ENCODE measurements at places on chromosomes 2 and 18.

DNA sequence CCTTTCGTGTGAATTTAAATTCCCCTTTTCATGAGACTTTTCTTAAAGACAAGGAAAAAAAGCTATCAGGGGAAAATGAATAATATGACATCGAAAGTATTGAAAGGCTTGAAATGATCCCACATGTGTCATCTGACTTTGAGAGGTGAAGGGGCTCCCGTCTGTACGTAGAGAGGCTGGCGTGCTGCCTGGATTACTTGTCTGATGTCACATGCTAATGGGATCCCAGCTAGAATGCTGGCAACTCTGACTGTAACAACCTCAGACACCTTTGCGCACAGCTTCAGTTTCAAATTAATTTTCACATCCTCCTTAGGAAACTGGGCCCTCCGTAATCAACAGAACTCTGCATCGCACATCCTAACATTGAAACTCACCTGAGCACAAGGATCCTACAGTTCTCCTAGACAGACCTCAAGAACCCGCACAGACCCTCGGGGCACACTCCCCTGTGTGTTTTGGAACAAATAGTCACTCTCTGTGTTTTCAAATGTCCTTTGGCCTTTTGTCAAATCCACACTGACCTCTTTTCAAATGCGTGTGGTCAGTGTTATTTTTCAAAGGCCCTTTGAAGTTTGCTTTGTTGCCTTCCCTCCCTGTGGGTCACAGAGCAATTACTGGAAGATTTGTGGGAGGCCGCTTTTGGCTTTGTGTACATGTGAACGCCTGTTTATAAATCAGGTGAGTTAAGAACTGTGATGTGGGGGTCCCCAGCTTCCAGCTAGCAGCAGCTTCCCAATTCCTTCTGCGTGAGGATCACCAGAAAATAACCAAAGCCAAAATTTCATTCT lies 65.9 kb downstream of the IL1R2 start:
- DNase-seq, result peak; percentile 25

GRCh38 chr2:102356381-102356712 lies 751 bp downstream of the IL18R1 start:
- DNase-seq, result no peak

- DNase-seq, result no peak
Observed at GRCh38 chr2:129069875-129070594, 751.4 kb upstream of the HS6ST1 start.

- no peak for DNase-seq
Observed at GRCh38 chr2:233185963-233186362, 65.5 kb upstream of the ATG16L1 start.

DNA sequence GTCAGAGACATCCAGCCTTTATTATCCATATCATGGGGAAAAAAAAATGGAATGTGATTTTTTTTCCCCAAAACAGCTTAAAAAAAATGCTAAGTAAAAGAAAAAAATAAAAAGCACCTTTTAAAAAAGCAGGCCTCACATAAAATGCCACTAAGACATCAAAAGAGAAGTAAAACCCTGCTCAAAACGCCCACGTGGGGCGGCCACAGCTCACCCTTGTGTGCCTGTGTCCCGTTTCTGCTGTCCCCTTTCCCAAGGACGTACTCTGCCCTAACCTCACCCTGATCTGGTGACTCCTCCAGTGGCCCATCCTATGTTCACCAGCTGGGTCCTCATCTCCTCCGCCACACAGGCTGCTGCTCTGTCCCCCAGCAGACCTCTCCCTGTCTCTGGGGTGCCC lies 125.4 kb downstream of the NEDD4L start:
- DNase-seq, result no peak

- no peak for DNase-seq
Observed at GRCh38 chr2:229206548-229206947, 64.5 kb downstream of the PID1 start.

DNA sequence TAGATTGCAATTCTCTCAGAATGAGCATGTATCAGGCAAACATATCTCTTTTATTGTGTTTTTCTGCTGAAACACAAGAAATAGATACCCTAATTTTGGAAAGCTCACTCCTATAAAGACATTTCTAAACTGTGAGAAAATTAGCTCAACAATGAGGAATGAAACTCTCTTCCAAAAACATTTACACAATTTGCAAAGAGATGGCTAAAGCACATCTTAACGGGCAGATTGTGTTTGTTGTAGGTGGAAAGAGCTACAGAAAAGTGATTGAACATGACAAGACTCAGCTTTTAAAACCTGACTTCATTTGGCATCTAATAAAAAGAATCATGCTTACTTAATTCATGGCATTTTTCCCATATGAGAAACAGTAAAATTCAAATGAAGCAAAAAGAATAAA lies 175.0 kb upstream of the SLC39A10 start:
- peak; percentile 57 for DNase-seq

DNA sequence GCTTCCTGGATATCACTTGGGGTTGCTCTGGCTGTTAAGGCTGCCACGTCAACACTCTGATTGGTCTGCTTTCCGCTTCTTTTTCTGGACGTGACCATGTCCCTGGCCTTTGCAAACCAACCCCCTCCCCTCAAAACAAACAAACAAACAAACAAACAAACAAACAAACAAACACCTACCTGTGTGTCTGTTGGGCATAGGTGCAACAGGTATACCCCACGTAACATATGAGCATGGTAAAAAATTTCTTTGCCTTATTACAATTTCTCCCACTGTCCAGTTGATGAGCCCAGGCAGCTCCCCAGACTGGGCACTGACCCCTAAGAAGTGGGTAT lies 80.6 kb downstream of the ADD2 start:
- DNase-seq, result no peak

GRCh38 chr2:196263181-196263747 lies 91.9 kb upstream of the STK17B start:
- peak; percentile 96 for DNase-seq

GRCh38 chr2:46504685-46505471 lies 25.5 kb downstream of the TMEM247 start:
- no peak for DNase-seq

DNA sequence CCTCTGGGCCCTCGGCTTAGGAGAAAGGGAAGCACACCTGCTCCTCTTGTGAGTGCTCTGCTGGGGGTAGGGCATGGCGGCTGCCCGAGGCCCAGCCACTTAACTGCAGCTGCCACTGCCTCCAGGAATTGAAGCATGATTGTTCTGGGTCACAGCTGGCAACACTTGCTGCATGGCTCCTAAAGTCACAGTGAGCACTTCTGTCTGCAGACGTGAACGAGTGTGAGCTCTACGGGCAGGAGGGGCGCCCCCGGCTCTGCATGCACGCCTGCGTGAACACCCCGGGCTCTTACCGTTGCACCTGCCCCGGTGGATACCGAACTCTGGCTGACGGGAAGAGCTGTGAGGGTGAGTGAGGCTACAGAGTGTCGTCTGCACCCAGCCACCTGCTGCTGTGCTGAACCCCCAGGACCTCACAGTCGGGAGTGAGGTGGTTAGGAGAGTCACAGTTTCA lies 44.4 kb downstream of the FBLN7 start:
- DNase-seq, result no peak

- DNase-seq, result peak; percentile 67
Observed at GRCh38 chr2:230687498-230687897, 25.1 kb upstream of the CAB39 start.

- no peak for DNase-seq
Observed at GRCh38 chr2:106886916-106887758, 1.2 kb upstream of the ST6GAL2 start.

DNA sequence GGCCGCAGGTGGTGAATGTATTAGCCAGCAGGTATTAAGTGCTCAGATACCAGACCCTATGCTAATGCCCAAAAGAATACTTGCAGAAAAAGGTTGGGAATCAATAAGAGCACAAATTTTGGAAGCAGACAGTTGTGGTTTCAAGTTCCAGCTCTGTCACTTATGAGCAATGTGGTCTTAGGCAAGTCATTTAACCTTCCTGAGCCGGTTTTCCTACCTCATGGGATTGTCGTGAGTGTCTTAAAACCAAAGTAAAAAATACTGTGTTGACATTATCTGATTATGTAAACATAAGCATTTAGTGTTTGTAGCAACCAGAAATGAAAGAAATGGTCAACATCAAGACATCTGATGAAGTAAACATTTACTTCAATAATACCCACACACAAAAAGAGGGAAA lies 93.0 kb upstream of the CHST9 start:
- no peak for DNase-seq

DNA sequence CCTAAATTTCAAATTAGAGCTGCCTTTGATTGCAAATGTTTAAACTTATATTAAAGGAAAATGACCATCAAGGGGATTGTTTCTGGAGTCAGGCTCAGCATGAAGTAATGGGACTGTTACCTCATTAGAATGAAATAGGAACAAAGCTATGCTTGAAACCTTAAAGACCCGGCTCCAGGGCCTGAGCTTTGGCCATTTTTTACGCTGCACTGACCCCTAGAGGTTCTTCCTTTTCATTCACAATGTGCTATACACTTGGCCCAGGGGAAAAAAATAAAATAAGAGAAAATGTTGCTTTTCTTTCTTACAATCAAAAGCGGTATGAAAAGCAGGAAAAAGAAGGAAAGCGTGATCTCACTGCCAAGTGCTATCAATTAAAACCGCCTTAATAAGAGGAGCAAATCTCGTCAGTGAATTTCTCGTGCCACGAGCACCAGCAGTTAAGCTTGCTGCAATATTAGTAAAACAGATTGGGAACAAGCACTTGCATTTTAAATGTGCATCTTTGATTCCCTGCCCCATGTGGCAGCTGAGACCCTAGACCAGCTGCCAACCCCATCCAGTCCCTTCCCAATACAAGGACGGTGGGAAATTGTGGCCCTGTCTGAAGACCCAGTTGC lies 96.6 kb downstream of the MBD2 start:
- peak; percentile 68 for DNase-seq

DNA sequence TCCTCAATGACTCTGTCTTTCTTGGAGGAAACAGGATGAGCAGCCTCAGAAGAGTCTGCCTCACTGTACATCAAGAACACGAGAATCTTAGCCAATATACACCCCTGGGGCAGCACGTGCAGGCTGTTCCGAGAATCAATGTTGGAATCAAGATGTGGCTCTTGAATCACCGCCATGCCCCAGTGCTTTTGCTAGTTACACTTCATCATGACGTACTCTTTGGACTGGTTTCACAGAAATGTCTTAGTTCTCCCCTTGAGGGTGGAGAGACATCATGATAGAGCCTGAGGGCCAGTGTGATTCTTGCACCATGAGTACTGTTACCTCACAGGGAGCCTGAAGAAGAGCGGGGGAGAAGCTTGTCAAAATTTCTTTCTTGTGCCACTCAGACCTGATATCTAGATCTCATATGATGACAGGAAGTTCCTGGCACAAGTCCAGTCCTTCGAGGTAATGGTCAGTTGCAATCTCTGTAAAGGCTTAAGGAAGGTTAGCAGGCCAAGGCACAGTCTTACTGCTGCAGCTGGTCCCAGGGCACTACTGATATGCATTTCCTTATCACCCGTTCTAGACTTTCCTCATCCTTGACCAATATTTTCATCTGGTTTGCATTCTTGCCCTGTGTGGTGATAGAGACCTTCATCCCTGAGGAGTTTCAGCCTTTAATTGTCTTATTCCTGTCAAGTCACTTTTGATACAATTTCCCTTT lies 28.2 kb upstream of the STAT4 start:
- peak; percentile 93 for DNase-seq

- peak; percentile 85 for DNase-seq
Observed at GRCh38 chr2:241272303-241273209, 42.9 kb downstream of the HDLBP start.

DNA sequence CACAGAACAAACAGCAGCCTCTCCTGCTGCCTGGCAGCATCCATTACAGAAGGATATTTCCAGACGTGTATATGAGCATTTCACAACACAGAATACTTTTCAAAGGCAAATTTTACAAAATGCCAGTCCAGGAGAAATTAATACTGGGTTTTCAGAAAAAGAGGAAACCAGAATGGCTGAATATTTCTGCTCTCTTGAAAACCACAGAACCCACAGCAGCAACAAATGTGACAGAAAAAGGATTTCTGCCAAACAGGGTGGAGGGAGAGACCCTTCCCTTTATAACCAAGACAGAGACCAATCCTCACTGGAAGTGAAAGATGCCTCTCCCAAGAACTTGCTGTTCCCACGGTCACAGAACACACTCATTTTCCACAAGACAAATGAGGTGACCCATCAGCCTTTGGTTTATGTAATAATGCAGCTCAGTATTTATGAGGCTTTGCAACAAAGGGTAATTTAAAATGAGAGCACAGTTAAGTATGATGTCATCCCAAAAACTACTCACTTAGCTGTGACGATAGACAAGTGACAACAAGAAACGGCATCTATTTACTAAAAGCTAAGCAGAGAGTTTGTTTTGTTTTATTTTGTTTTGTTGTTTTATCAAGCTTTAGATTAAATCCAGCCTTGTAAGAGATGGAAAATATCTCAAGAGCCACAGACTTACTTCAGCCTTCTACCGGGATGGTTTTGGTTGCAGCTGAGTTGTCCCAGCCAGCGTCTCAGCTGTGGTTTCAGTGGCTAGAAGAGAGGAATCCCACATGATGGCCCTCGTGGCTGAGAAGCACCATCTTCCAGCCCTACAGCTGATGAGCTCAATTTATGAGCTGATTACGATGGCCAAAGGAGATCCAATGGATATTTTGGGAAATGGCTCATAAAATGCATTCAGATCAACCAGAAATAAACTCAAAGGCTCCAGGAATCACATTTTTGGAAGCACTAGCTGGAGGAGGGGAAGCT lies 249.3 kb upstream of the AGAP1 start:
- peak; percentile 90 for DNase-seq

GRCh38 chr2:169493360-169493759 lies 14.1 kb downstream of the BBS5 start:
- no peak for DNase-seq

- no peak for DNase-seq
Observed at GRCh38 chr2:120204945-120205670, 18.1 kb downstream of the TMEM185B start.

DNA sequence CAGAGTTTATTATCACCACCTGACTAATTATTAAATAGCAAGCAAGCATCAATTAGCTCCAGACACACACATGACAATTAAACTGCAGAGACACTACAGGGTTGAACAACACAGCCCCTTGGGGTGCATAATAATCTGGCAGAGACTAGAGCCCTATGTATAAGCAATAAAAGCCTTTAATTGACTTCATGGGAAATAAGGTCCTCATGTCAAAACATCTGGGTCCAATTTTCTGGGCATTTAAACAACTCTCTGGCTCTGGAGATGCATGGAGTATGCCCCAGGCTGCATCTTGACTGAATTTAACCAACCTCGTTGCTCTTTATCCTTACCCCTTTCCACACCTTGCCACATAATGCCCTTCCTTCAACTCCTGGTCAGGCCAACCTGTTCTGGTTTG lies 270.7 kb upstream of the THUMPD2 start:
- DNase-seq, result peak; percentile 52

GRCh38 chr2:10655499-10656225 lies 34.1 kb downstream of the NOL10 start:
- DNase-seq, result no peak

Data from EH (cell line).